ENCODE measurements at places on chromosomes 2 and 18. TPM values are rescaled to one million over a fixed set of nuclear protein-coding genes. Genes with fewer than 3 reads are reported as not detected.

GRCh38 chr2:155825876-155826275 is 506.6 kb downstream of the NR4A2 start:
- no peak for DNase-seq

DNA sequence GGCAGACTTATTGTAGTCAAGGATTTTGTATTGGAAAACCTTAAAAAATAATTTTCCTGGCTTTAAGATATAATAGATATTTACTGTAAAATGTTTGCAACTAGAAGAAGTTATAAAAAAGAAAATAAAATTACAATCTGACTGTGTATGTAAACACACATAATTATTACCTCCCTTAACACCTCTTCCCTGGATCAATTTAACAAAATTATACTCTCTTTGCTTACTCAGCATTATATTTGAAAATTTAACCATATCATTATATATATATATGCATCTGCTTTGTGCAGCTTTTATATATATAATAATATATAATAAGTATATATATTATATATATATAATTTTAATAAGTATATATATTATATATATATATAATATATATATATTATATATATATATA is 131.7 kb upstream of the FAM98A start:
- no peak for DNase-seq

GRCh38 chr2:85706063-85706462 is 11.9 kb downstream of the GNLY start:
- DNase-seq, result no peak

GRCh38 chr2:54081574-54081973 is 33.8 kb upstream of the ACYP2 start:
- peak; percentile 67 for DNase-seq

- DNase-seq, result peak; percentile 72
Observed at GRCh38 chr2:177433402-177433801, 40.8 kb downstream of the AGPS start.

The SCN9A gene
- 7.8 TPM for total RNA-seq

GRCh38 chr18:41042866-41043265 is 912.2 kb upstream of the PIK3C3 start:
- peak; percentile 48 for DNase-seq

DNA sequence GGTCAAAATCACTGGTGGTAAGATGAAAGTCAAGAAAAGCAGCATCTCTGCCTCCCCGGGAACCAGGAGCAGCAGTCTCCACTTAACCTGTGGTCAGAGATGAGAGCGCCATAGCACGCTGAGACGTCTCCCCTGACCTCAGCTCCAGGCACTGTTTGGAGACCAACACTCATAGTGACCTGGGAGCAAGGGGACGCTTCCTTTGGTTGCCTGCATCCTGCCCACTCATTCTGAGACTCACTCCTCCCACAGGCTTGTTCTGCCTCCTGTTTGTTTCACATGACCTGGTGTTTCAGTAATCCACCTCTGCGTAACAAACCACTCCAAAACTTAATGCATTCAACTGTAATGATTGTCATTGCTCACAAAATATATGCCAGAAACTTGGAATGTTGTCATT is 139.3 kb downstream of the ACOXL start:
- DNase-seq, result no peak

DNA sequence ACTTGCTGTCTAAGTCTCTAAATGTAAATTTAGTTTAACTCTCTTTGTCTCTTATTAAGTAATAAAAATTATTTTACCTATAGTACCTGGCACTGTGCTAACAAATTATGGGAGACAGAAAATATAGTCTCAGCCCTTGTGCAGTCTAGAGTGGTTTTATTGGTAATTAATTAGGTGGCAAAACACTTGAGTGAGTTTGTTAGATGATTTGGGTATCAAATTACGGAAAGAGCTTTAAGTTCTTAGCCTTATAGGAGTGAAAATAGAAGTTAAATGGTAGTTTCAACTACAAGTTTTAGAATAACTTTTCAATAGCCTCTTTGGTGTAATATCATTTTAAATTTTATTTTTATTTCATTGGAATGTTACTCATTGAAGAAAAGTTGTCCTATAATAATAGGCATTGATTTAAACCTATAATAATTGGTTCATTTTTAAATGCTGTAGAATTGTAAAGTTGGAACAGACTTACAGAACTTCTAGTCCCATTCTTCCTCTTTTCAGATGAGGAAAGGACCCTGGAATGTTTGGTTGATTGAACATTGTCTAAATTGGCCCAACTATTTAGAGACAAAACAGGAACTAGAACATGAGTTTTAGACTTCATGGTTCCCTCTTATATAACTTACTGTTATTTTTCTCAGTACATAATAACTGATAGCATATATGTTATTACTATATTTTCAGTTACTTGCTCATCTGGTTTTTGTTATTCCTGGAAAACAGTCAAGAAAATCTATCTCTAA is 10.2 kb upstream of the HTR2B start:
- DNase-seq, result no peak

GRCh38 chr2:151002959-151003600 is 258.6 kb downstream of the RBM43 start:
- DNase-seq, result no peak

DNA sequence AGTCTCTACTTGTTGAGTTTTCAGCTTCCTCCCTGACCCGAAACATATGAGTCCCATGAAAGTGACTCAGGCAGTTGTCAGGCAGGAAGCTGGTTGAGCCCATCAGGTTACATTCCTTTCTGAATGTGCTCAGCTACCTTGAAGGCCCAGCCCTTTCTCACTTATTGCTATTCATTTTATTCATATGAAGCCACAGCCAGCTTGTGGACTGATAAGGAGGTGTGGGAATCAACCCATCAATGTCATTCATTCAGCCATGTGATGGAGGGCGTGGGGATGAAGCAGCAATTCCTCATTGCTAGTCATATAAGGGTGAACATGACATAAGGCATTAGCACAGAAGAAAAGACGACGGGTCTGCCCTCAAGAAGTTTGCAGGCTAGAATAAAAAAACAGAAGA is 5.3 kb upstream of the VPS4B start:
- DNase-seq, result no peak

- DNase-seq, result no peak
Observed at GRCh38 chr2:94759211-94759610, 112.0 kb upstream of the TEKT4 start.

DNA sequence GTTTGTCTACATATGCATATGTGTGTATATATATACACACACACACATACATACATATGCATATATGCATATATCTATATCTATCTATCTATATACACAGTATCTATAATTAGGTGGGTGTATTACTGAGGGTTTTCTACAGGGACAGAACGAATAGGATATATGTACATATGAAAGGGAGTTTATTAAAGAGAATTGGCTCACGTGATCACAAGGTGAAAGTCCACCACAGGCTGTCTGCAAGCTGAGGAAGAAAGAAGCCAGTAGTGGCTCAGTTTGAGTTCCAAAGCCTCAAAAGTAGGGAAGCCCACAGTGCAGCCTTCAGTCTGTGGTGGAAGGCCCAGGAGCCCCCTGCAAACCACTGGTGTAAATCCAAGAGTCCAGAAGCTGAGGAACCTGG is 756.0 kb upstream of the ACVR2A start:
- no peak for DNase-seq

- no peak for DNase-seq
Observed at GRCh38 chr2:239824046-239824694, 201.0 kb downstream of the NDUFA10 start.

GRCh38 chr2:187594801-187595200 is 40.6 kb upstream of the TFPI start:
- DNase-seq, result no peak

DNA sequence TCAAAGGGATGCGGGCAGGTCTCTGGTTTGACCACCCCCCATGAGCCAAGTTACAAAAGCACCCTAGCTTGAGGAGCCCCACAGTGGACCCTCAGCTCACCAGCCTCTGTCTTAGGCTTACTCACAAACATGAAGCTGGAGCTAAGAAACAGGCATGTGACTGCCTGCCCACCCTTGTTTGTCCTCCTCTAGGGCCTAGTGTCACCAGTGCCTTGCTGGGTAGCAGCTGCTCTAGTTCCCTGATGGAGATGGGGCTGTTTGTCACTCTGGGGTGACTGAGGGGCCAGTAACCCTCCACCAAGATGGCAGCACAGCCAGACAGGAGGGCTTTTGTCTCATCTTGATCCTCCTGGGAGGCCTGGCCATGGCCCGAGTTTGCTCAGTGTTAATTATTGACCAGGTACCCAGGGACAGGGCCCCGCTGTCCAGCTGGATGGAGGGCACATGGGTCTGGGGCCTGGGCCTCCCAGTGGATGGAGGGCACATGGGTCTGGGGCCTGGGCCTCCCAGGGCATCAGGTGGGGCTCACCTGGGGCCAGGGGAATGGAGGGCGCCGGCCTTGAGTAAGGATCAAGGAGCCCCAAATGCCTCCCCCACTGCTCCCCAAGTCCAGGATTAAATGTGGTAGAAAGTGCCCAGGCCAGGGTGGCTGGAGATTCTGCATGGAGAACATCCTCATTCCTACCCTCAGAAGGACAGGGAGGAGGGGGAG is 185.9 kb upstream of the HAAO start:
- no peak for DNase-seq

The INPP5D gene
- 14.7 TPM for total RNA-seq

The GREB1 gene
- total RNA-seq, result 14.5 TPM

- DNase-seq, result no peak
Observed at GRCh38 chr2:128324008-128324896, 5.6 kb upstream of the HS6ST1 start.

The NTSR2 gene
- total RNA-seq, result not detected

DNA sequence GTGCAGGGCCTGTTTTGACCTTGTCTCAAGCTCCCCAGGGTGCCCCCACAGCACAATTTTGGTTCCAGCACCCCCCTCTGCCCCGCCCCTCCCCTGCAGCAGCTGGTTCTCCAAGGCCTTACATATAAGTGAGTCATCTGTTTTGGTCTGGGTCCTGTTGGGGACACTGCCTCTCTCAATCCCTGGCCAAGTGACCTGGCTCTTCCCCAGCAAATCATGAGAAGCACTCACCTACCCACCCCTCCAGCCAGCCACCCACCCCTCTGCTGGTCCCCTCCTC is 90.5 kb downstream of the INHBB start:
- no peak for DNase-seq

The BOK gene
- 64.9 TPM for total RNA-seq

The ZFP36L2 gene
- total RNA-seq, result 49.5 TPM

DNA sequence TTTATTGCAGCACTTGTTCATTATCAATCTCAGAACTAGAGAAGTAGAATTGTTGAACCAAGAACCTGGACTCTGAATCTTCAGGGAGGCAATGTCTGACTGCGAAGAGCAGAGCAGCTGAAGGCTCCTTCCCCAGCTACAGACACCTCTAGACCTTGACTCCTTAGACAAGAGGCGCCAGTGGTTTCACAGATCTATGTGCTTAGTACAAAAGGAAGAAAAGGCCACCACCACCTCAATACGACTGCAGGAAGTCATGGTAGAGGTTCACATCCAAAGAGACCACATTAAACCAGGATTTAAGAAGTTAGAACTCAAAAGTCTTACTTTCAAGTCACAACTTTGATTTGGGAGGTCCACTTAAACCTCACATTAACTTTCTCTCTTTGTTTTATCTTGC is 158.1 kb upstream of the VRK2 start:
- no peak for DNase-seq

The AGXT gene
- not detected for total RNA-seq
